ENCODE measurements at places on chromosomes 11 and 22.

- DNase-seq, result no peak
These were observed 339.7 kb upstream of the B3GAT1 start for GRCh38 chr11:134751766-134752165.

DNA sequence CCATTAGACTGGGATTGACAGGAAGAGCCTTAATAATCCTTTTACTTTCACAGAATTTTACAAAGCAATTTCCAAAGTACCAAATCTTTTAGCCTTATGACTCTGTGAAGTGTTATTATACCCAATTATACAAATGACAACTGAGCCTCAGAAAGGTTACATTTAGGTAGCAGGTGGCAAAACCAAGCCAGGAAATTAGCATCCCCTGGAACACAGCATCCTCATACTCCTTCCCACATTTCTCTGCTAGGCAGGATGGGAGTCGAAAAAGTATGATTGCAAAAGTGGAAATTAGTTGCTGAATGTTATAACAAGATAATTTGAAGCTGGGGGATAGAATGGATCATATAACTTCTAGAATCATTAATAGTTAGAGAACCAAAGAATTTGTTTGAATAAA lies 359.7 kb upstream of the PDGFD start:
- no peak for DNase-seq

DNA sequence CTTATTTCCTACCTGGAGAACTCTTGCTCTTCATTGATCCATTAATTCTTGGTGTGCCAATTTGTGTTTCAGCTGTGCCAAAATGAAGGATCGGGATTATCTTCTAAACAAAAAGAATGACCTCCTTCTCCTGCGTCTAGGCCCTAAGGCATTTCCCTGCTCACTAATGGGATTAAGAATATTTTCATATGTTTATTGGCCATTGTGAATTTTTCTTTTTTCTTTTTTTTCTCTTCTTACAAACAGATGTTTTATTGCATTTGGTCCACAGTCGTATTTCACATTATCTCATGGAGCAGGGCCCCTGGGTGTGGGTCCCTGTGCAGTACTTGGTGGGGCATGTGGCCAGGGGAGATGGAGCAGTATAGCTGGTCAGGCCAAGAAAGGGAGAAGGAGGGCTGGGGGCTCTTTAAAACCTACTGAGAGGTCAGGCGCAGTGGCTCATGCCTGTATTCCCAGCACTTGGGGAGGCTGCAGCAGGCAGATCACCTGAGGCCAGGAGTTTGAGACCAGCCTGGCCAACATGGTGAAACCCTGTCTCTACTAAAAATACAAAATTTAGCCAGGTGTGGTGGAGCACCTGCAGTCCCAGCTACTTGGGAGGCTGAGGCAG lies 35.3 kb upstream of the HORMAD2 start:
- no peak for DNase-seq

DNA sequence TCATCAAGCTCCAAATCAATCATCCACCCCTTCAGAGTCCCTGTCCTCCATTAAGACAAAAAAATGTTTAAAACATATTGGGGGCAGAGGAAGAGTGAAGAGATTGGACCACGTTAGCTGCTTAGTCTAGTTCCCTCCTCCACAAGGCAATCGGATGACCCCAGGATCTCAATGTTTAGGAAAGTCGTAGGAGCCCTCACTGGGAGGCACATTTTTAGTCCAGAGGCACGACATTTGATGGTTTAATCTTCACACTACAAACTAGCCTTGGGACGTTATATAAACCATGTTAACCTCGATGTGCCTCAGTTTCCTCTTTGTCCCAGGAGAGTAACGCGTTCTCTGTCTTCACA lies 588 bp upstream of the FAT3 start:
- DNase-seq, result no peak

DNA sequence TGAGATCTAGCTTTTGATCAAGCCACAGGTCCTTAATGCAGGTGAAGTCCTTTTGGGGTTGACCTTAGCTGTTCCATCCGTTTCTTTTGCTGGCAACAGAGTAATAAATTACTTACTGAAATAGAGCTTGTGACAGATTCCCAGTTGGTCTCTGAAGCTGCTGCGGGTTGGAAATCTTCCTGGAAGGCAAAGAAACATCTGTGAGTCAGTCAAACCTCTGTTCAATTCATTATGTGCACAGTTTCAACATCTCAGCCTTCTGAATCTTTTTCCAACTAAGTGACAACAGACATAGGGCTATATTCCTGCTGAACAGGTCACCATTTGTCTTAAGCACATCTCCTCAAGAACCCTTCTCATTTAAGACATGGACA lies 88.9 kb upstream of the DDI1 start:
- no peak for DNase-seq

DNA sequence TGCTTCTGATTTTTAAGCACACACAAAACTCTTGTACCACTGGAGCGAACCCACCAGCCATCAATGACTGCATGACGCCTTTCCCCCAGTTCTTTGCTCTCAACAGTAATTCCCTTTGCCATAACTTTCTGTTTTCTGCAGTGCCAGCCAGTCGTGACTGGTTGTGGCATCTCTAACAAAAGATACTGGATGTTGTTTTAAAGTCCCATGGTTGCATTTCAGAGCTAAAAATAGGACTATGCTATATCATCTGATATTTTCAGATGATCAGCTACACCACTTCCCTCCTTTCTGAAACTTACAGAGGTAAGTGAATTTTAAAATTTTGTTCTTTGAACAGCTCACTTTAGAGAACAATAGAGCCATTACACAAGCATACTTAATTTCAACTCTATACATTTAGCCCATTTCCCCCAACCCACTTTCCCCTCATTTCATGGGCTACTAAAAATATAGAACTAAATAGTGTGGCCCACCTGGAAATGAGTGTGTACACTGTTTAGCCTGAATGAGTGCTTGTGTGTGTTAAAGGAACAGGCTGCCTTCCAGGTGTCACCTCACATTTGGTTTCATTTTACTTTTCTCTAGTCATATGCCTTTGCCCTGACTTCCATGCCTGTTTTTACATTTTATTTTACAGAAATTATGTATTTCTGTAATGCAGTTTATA lies 136.9 kb upstream of the ZC3H12C start:
- no peak for DNase-seq

GRCh38 chr22:32558681-32559355 lies 84.2 kb downstream of the FBXO7 start:
- DNase-seq, result no peak

DNA sequence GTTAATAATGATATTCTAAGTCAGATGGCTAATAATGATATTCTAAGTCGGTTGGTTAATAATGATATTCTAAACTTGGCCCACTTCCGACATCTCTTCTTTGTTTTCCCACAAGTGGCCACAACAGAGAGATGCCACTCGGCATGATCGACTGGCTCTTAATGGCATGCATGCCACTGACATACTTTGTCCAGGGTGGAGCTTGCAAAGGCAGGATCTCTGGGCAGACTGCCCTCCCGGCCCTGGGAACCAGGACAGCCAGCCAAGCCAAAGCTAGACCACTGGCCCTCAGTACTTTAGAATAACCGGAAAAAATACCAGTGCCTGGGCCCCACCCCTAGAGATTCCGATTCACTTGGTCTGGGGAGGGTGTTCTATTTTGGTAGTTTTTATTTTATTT lies 78.1 kb downstream of the KIAA1671 start:
- no peak for DNase-seq

- DNase-seq, result no peak
These were observed 178.4 kb upstream of the E2F8 start for GRCh38 chr11:19419021-19419750.

DNA sequence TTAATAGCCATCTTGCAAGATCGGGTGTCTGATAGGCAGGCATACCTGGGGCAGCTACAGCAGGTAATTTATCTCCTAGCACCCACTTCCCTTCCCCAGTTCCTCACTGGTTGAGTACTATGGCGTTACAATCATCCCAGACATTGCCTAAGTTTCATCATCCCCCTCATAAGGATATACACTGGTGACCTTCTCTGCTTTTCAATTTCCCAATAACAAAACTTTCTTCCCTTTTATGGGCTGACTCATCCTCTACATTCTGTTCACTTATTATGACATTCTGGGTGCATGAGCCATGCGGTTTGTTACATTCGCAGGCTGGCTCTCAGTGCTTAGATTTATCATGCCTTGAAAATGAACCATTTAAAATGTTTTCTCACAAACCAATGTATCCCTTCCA lies 5.0 kb upstream of the MRPL11 start:
- DNase-seq, result no peak

DNA sequence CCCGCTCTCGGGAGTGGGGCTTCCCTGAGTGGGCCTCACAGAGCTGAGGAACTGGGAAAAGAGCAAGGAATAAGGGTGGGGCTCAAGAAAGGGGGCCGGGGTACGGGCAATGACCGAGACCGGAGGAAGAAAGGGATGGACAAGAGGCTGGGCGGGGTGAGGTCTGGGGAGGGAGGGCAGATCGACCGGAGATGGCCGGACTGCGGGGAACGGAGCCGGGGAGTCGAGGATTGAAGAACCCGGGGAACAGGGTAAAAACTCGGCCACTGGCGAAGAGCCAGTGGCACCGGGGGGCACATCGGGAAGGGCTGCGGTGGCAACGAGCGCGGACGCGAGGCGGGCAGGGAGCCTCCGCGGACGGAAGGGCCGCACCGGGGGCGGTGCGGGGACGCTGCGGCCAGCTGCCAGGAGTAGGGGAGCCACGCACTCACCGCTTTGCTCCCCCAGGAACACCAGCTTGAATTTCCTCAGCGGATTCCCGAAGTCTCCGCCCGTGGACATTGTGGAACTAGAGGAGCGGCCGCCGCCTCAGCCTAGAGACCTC lies 667 bp downstream of the RAB6A start:
- no peak for DNase-seq

DNA sequence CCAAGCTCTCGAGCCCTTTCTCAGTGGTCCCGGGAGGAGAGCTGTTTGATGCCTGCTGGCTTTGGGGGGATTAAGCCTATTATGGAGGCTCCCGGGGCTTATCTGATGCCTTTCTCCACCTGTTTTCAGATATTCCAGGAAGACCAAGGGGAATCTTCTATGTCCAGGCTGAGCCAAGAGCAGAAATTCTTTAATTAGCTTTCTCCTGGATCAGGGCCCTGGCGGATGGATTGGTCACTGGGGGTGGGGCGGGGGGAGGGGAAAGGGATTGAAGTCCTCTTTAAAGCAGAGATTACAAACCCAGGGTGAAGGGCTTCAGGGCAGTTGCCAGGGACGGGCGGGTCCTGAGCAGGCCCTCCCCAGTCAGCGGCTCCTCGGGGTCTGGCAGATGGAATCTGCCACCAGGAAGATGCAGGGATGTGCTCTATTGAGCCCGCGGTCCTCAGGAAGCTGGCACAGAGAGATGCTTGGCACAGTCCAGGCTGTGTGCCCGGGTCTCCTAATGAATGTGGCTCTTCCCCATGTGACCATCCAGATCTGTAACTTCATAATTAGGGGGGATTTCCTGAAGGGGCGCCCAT lies 33.6 kb downstream of the MACROD1 start:
- DNase-seq, result no peak

DNA sequence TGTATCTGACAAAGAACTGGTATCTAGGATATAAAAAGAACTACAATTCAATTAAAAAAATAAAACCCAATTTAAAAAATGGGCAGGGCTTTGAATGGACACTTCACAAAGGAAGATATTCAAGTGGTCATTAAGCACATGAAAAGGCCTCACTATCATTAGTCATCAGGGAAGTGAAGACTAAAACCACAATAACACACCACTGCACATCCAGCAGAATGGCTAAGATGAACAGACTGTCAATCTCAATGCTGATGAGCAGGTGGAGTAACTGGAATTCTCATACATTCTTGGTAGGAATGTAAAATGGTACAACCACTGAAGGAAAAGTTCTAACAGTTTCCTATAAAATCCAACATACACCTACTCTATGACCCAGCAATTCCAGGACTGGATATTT lies 8.9 kb downstream of the HPS4 start:
- no peak for DNase-seq

DNA sequence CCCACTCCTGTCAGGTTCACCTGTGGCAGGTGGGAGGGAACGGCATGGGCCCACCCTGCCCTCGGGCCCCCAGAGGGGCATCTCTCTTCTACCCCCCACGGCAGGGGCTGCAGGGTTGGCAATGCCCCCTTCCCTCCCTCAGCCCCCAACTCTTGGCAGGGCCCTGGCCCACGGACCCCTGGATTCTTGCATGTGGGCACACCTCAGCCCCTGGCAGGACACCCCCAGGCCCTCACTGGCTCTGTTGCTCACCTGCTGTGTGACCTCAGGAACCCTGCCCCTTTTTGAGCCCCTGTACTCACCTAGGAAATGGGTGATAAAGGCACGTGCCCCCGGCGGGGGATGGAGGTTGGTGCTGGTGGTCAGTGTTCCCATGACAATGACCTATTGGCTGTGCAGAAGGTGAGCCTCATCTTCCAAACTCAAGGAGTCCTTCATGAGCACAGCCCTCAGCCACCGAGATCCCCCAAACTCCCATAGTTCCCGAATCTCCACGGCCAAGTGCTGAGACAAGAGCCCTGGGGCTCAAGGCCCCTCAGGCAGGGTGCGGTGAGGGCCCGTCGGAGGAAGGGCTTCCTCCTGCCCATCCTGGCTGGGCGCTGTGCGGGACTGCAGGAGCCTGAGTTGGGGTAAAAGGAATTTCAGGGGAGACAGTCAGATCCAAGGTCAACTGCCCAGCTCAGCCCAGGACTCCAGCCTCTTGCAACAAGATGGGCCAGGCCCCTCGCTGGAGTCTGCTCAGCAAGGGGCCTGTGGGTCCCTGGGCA lies 198.2 kb downstream of the IGLL1 start:
- DNase-seq, result no peak

- DNase-seq, result no peak
These were observed 6.3 kb downstream of the KCNJ1 start for GRCh38 chr11:128860571-128861361.

DNA sequence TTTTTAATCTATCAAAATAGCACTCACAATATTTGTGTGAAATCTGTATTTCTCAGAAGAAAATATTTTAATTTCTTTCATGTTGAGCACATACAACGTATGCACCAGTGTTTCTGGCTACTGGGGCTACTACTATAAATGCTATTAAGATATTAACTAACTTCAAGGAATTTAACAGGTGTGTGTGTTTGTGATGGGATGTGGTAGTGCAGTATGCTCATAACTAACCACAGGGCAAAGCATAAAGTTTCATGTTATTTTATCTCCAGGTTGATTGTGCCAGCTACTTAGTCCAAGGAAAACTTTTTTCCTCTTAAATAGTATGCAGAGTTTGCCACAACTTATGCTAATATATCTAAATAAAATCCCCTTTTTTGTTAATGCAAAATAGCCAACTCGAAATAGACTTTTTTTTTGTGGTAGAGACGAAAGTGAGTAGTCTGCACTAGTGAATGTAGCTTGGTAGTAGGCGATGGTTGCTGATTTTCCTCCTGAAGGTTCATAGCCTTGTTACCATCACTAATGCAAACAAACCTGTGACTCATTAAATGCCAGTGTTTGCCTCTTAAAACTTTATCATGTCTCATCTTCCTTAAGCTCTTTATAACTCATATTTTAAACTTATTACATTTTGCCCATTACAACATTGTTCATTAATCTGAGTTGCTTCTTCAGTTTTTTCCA lies 565.5 kb upstream of the ANO3 start:
- no peak for DNase-seq

DNA sequence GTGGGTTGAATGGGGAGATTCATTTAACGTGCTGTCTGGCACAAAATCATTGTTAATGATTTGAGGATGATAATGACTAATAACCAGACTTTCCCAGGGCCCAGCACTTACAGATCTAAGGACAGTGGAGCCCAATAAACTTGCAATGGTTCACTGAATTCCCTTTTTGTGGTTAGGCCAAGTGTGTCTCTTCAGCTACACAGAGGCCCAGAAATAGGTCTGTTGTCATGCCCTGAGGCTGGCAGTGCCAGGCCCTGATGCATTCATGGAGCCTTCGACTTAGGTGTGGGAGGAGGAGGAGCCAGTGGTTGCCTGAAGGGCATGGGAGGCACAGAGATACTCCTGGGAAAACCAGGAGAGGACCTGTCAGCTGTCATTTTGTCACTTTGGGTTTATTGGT lies 56.1 kb downstream of the KIAA1671 start:
- DNase-seq, result no peak

- DNase-seq, result no peak
These were observed 130.7 kb downstream of the CTTN start for GRCh38 chr11:70528794-70529580.
